ENCODE measurements at places on chromosomes 2 and 18. TPM values are rescaled to one million over a fixed set of nuclear protein-coding genes. Genes with fewer than 3 reads are reported as not detected.

DNA sequence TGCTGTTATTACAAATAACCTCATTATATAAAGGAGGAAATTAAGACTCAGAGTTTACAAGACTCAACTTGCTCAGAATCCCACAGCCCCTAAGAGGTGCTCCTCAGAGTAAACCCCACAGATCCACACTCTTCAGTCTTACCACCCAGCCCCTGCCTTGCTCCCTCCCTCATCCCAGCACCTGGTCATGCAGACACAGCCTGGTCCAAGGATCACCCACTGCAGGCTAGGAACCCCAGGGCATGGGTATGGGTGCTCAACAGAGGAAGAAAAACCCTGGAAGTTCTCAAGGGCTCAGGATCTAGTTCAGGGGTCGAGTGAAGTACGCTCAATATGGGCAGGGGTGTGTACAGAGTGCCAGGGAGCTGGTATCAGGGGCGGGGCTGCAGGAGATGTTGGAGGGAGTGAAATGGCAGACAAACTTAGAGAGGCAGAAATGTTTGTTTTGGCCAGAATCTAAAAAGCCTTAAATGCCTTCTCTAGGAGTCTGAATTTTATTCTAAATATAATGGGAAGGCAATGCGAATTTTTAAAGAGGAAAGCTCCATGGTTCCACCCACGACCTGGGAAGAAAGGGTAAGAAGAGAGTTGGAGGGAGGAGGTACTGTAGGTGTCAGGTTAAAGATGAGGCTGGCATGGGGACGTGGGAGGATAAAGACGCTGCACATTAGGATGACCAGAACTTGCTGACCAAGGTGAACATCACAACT lies 79.1 kb upstream of the MGAT4A start:
- no peak overlapping the region for H3K27ac ChIP-seq
- peaks cover 2% of the 10 kb centered on the region for H3K27me3 ChIP-seq
- H3K36me3 ChIP-seq: no peaks in the 10 kb centered on the region
- peaks cover 28% of the 10 kb centered on the region for H3K4me1 ChIP-seq
- no peak for DNase-seq

DNA sequence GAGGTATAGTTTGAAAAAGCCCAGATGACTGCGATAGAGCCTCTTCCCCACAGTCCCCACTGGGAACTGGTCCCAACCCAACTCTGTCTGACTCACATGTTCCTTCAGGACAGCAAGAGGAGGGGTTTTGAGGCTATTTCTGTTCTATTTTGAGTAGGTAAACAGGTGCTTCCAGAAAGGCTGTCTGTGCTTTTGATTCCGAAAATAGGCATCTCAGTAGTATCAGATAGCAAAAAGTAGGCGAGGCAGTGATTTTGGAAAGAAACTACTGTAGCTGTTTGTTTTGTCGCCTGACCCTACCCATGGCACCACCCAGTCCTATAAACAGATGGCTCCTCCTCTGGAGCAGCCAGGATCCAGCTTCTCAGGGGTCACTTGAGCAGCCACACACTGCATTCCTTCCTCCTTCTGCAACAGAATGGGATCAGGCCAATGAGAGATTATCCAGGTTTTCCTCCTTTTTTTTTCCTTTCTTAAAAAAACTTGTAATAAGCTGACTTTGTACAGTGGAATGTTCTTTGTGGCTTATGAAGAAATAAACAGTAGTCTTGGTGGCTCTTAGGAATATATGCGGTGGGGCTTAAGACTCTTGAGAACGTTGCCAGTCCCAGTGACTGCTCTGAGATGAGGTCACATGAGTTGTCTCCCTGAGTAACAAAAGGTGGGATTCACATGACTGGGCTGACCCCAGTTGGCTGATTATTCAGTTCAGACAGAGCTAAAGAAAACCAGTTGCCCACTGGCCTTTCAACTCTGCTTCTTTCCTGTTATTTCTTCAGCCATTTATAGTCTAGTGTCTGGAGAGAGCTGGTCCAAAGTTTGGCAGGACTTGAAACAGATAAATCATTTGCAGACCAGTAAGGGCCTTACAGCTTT lies 98.6 kb downstream of the KCNS3 start:
- no peak for DNase-seq
- H3K27me3 ChIP-seq: no peaks in the 10 kb centered on the region
- no peak overlapping the region for H3K4me3 ChIP-seq

Gene ELOA2
- total RNA-seq: not detected

DNA sequence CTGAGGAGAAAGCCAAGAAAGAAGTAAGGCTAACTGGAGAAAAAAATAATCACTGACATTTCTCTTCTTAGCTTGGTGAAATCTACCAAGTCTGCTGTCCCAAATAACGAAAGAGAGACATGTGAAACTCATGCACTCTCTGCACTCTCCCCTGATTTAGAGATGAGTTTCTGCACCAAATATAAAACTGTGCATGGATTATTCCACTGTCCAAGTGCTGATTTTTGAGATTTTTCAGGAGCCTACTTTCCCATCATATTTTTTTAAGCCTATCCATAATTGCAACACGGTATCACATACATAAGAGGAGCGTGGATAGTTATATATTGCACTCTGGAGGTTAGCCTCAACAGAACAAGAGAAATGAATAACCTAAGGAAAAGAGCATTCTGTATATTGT lies 10.0 kb upstream of the RIT2 start:
- no peak overlapping the region for H3K27ac ChIP-seq
- H3K4me3 ChIP-seq: no peak overlapping the region
- peak; percentile 7 for DNase-seq
- no peaks in the 10 kb centered on the region for H3K36me3 ChIP-seq
- no peaks in the 10 kb centered on the region for H3K27me3 ChIP-seq

DNA sequence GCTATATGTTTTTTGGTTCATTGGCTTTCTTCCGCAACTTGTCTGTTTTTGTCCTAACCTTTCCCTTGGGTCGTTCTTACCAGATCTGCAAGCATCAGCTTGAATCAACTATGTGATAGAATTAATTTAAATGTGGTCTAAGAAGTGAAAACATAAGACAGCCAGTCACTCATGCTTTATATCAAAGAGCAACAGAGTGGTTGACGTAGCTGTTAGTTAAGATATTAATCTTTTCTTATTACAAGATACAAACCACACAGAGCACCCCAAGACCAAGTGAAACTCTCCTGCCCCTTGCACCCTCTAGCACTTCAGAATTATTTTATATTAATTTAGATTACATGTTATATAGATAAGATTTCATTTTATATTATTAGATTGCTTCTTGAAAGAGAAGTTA lies 15.2 kb downstream of the IL18RAP start:
- no peak overlapping the region for H3K4me3 ChIP-seq
- no peak for DNase-seq

DNA sequence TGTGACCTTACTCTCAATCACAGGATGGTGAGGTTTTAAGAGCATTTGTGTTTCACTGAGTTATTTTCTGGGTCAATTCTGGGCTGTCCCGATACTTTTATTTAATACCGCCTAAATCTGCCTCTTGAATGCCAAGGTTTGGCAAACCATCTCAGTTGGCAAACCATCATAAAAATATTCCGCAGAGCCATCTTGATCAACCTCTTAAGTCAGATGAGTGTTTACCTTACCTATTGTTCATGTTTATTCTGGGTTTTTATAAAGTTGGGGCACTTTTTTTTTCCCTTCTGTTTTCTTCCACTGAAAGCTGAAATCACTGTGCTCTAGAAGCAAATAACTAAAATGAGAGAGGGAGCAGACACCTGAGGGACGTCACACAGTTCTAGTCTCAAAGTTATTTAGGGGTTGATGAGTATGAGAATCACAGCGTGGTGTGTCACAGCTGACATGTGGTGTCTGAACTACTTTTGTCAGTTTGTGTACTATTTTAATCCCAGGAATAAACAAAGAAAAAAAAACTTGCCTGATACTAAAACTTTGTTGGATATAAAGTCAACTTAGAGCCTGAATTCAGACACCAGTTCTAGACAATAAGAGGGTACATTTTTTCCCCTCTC lies 48.6 kb downstream of the ETAA1 start:
- peaks cover 18% of the 10 kb centered on the region for H3K4me1 ChIP-seq
- H3K36me3 ChIP-seq: no peaks in the 10 kb centered on the region
- no peaks in the 10 kb centered on the region for H3K27me3 ChIP-seq
- no peak overlapping the region for H3K4me3 ChIP-seq

- H3K4me3 ChIP-seq: no peak overlapping the region
- H3K36me3 ChIP-seq: no peaks in the 10 kb centered on the region
- H3K27me3 ChIP-seq: no peaks in the 10 kb centered on the region
- no peak for DNase-seq
- H3K4me1 ChIP-seq: no peaks in the 10 kb centered on the region
Observed at GRCh38 chr18:22826726-22827125, 106.4 kb upstream of the RBBP8 start.

DNA sequence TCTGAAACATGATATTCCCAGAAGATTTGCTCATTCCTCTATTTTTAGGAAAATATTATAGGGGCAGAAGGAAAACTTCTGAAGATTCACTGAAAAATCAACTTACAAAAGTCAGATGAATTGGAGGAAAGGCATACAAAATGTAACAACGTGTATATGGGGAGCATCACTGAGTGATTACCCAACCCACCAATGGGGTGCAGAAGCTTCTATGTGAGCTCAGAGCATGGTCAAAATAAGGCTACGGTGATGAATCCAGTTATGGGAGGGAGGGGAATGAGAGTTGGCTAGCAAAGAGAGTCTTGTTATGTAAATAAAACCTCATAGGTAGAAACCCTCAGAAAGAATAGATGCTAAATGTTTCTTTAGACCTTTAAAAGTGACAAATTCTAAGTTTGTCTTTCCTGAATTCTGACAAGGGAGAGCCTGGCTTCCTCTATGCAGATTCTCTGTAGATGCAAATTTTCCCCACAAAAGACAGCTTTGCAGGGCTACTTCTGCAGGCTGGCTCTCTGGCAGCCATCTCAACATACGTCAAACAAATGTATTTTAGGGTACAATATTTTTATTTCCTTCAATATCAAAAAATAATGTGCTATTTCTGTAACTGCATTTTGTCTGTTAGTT lies 171.4 kb upstream of the NDUFV2 start:
- DNase-seq: no peak
- no peak overlapping the region for H3K4me3 ChIP-seq
- no peaks in the 10 kb centered on the region for H3K27me3 ChIP-seq
- no peaks in the 10 kb centered on the region for H3K36me3 ChIP-seq

Gene HDHD2
- 36.2 TPM for total RNA-seq

- no peaks in the 10 kb centered on the region for H3K27me3 ChIP-seq
- DNase-seq: no peak
- no peak overlapping the region for H3K4me3 ChIP-seq
- no peaks in the 10 kb centered on the region for H3K4me1 ChIP-seq
Observed at GRCh38 chr2:225270861-225271260, 128.6 kb upstream of the NYAP2 start.

GRCh38 chr2:111186933-111187332 lies 66.2 kb downstream of the BCL2L11 start:
- no peak for DNase-seq
- H3K4me1 ChIP-seq: no peaks in the 10 kb centered on the region
- no peaks in the 10 kb centered on the region for H3K27me3 ChIP-seq
- no peak overlapping the region for H3K4me3 ChIP-seq
- H3K36me3 ChIP-seq: no peaks in the 10 kb centered on the region
- no peak overlapping the region for H3K27ac ChIP-seq

DNA sequence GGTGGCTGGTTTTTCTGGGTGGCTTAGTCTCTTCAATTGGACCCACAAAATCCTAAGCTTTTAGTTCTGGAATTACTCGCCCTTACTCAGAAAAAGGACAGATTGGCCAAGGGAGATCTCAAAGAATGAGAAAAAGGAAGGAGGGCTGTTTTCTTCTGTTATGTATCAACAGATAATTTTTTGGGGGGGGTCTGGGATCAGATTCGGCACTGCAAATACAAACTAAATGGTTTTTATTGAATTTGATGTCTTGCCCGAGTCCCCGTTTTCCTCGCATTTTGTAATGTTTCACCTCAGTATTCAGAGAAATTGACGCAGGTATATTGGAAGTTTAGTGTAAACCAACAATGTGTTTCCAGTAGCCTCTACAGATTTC lies 762 bp downstream of the YIPF4 start:
- H3K4me3 ChIP-seq: peak overlapping the region; percentile 94
- H3K36me3 ChIP-seq: peaks cover 4% of the 10 kb centered on the region
- peak overlapping the region; percentile 95 for H3K27ac ChIP-seq
- H3K27me3 ChIP-seq: no peaks in the 10 kb centered on the region

- H3K36me3 ChIP-seq: no peaks in the 10 kb centered on the region
- no peak overlapping the region for H3K4me3 ChIP-seq
- H3K27ac ChIP-seq: no peak overlapping the region
- no peaks in the 10 kb centered on the region for H3K27me3 ChIP-seq
- DNase-seq: no peak
- peaks cover 37% of the 10 kb centered on the region for H3K4me1 ChIP-seq
Observed at GRCh38 chr2:43302182-43302960, 76.0 kb upstream of the ZFP36L2 start.

Gene GPD2
- 42.0 TPM for total RNA-seq

- H3K4me3 ChIP-seq: no peak overlapping the region
- no peaks in the 10 kb centered on the region for H3K36me3 ChIP-seq
- no peaks in the 10 kb centered on the region for H3K27me3 ChIP-seq
- no peaks in the 10 kb centered on the region for H3K4me1 ChIP-seq
- H3K27ac ChIP-seq: no peak overlapping the region
- no peak for DNase-seq
Observed at GRCh38 chr2:107222466-107222865, 336.5 kb upstream of the ST6GAL2 start.

DNA sequence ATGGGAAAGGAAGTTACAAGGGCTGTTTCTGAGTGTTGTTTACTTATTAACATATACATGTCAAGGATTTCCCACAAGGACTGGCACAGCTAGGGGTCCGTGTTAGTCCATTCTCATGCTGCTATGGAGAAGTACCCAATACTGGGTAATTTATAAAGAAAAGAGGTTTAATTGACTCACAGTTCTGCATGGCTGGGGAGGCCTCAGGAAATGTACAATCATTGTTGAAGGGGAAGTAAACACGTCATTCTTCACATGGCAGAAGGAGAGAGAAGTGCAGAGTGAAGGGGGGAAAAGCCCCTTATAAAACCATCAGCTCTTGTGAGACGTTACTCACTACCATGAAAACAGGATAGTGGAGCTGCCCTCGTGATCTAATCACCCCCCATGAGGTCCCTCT lies 128.9 kb upstream of the CELF4 start:
- no peak overlapping the region for H3K27ac ChIP-seq
- H3K27me3 ChIP-seq: no peaks in the 10 kb centered on the region
- no peaks in the 10 kb centered on the region for H3K36me3 ChIP-seq
- no peaks in the 10 kb centered on the region for H3K4me1 ChIP-seq
- H3K4me3 ChIP-seq: no peak overlapping the region

DNA sequence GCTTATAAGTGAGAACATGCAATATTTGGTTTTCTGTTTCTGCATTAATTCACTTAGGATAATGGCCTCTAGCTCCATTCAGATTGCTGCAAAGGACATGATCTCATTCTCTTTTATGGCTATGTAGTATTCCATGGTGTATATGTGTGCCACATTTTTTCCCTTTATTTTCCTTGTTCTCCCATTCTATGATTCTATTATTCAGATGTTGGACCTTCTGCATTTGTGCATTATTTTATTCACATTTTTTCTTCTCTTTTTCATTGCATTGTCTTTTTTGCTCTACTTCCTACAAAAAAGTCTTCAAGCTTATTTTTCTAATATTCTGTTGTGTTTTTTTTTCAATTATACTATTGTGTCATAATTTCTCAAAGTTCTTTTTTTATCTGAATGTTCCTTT lies 11.1 kb upstream of the ANTXR1 start:
- H3K27me3 ChIP-seq: no peaks in the 10 kb centered on the region
- no peak overlapping the region for H3K27ac ChIP-seq
- DNase-seq: no peak
- H3K4me1 ChIP-seq: peaks cover 2% of the 10 kb centered on the region
- H3K4me3 ChIP-seq: no peak overlapping the region
- no peaks in the 10 kb centered on the region for H3K36me3 ChIP-seq

Data from lung (tissue), 17 donors.